ENCODE measurements at places on chromosomes 12 and 14.

GRCh38 chr12:94297876-94298505 is 149.6 kb downstream of the PLXNC1 start:
- no peak for DNase-seq

DNA sequence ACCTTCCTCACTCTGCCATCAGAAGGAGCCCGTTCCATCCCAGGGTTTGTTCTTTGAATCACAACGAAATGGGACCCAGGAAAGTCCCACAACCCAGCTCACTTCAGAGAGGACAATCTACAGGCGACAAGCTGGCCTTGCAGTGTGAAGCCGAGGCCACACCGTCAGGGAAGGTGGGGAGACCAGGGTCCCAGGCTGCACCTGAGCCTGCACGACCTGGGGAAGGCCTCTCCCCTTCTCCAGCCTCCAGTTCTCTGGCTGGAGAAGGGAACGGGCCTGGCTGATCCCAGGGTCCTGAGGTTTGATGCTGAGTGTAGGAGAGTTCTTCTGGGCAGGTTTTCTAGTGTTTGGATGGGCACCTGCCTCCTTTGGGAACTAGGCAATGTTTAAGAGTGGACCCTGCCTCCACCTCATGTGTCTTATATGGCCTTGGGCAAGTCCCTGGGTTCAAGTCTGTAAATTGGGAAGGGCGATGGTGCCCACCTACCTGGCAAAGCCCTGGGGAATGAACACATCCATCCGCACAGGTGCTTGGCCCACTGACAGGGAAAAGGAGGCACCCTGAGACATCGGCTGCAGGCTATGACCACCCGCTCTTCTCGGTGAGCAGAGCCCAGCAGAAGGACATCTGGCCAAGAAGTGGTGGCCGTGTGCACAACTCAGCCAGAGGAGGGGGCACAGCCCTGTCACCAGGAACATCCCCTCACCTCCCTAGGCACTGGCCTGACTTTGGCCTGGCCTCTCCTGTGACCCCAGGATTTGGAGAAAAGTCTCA is 77.9 kb upstream of the BCL11B start:
- DNase-seq, result no peak

- DNase-seq, result no peak
These were observed 67.2 kb downstream of the SLC8A3 start for GRCh38 chr14:70121521-70121920.

DNA sequence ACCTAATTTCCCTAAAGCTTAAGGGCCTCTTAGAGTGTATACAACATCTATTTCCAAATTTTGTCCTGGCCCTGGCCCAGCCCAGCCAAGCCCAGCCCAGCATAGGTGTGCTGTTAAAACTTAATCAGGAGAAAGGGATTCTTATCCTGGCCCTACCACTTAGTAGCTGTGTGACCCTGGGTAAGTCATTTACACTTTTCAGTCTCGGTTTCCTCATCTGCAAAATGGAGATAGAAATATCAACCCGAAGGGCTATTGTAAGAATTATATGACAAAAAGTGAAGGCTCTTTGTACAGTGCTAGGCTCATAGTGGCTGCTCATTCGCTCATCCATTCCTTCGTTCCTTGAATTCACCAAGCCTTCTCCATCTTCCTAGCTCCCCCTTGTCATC is 442 bp downstream of the ERG28 start:
- DNase-seq, result no peak

DNA sequence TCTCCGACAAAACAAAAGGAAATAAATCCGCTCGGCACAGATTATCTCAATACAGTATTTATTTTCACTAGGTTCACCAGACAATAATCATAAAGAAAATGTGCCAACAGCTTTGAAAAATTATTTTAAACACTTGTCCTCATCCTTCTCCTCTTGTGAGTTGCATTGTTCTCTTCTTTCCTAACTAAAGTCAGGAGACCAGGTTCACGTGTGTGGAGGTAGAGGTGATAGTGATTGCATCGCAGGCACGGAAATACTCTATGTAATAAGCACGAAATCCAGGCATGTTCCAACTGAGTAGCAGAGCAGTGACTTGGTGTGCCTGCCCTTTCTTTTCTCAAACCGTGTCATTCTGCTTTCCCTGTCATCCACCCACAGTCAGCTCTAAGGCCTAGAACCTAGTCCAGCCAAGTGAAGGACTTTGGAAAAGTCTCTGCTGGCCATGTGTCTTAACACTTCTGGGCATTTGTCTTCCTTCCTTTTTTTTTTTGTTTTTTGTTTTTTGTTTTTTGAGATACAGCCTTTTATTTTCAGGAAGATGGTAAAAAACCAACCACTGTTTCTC is 939 bp upstream of the SEL1L start:
- no peak for DNase-seq

GRCh38 chr12:49539406-49540228 is 787 bp downstream of the KCNH3 start:
- no peak for DNase-seq

DNA sequence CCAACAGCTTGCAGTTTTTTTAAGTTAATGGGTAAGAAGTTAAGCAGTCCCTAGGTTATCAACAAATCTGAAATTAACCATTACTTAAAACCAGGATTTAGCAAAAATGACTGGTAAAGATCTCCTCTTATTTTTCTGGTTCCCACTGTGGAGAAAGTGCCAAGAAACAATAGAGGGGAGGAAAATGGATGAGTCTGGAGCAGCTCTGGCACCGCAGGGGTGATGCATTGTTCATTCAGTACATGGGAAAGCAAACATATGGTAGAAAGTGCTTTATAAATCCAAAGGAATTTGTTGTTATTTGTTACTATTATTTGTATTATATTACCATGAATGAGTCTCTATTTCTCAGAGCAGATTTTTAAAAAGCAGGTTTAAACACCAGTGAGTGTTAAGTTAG is 92.2 kb downstream of the DYRK2 start:
- DNase-seq, result no peak

DNA sequence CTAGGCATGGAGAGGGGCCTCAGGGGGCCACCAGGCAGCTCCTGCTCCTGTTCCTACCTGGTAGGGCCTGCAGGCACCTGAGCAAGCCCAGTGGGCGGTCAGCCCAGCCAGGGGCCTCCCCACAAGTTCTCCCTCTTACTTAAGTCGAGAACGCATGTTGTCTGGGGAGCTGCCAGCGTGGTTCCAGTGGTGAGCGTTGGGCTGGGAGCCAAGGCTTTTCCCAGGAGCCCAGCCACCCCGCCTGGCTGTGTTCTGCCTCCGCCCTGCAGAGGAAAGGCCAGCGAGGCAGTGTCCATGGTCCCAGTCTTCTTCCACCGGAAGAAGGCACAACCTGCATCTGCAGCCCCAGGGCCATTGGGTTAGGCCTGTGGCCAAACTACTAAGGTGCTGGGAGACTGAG is 1.4 kb downstream of the C14orf180 start:
- DNase-seq, result no peak

DNA sequence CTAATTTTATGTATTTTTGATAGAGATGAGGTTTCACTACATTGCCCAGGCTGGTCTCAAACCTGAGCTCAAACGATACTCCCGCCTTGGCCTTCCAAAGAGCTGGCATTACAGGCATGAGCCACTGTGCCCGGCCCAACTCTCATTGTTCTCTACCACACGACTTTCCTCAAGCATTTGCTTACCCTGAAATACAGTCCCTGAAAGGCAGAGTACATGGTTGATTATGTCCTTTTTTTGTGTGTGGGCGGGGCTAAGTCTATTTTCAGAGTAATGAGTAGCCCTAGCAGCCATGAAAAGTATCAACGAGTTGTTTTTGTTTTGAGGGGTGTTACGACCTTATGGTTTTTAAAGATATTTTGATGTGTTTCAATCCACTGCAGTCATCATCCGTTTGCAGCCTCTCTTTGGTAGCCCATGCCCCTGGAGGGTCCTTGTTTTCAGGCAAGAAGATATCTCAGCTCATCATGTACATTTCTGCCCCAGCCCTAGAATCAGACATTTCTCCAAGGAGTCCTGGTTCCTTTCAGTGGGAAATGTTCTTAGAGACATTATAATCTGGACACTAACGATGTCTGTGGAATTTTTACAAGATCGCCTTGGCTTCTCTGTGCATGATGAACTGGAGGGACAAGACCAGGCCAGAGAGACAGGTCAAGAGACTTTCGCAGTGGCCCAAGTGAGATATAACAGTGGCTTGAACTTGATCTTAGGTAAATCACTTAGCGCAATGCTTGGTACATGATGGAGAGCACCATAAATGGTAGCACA is 8.7 kb downstream of the ACACB start:
- DNase-seq, result no peak

DNA sequence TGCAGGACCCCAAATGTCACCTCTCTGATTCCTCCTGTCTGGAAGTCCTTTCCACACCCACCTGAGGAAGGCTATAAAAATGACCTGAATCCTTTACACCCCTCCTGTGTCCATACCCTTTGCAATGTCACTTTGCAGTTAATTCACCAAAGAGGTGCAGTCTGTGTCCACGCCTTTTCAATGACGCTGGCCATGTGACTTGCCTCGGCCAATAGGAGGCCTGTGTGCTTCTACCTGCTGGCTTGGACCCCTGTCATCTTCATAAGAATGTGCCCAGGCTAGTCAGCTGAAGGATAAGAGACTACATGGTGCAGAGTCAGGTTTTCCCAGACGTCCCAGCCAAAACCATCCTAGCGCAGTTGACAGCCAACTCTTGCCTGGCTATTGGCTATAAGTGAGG is 101.4 kb downstream of the KSR2 start:
- no peak for DNase-seq

GRCh38 chr14:105497671-105498429 is 6.8 kb downstream of the TEDC1 start:
- no peak for DNase-seq

DNA sequence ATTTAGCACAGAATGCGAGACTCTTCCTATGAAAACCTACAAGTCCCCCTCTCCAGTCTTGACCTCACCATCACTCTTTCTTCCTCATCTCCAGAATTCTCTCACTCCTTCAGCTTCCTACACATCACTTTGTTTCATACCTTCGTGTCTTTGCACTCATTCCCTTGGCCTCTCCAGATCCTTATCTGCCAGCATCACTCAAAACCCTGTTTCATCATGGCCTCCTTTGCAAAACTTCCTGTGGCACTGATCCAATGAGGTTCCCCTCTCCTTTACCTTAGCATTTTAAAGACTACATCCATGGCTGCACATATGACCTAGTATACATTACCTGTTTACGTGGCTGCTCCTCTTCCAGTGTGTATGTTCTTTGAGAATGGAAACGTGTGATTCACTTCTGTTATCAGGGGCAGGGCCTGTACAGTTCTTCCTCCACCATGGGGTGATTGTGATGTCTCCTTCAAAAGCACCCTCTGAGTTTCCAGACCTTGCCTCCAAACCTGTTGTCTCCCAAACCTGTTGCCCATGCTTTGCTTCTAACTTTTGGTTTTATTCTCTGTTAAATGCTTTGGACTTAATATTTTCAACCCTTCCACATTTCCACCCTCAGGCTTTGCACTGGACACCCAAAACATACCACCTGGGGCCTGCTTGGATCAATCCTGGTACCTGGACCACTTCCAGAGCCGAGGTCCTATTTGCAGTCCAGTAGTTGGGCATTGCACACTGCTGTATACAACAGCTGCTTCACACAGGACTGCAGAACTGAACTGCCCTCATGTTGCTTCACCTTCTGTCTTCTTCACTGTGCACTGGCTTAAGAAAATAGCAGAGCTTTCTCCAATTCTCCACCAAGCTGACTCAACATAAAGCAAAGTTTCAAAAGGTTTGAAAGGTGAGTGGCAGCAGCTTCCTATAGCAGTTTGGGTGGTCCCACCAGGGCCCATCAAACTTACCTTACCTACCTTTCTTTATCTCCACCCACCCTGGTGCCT is 131.7 kb downstream of the LLPH start:
- DNase-seq, result no peak

DNA sequence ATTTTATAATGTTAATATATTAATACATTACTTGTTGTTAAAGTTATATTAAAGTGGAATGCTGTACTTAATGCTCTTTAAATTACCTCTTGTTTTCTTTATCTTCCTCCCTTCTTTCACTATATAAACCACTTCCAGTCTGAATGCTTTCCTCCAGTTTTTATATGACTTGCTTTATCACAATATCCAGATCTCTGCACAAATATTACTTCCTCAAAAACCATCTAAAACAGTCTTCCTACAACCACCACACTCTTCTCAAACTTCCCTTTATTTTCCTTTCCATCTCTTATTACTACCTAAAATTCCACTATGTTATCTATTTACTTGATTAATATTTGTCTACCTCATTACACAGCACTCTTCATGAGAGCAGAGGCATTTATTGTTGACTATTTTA is 956.6 kb downstream of the LRFN5 start:
- no peak for DNase-seq

DNA sequence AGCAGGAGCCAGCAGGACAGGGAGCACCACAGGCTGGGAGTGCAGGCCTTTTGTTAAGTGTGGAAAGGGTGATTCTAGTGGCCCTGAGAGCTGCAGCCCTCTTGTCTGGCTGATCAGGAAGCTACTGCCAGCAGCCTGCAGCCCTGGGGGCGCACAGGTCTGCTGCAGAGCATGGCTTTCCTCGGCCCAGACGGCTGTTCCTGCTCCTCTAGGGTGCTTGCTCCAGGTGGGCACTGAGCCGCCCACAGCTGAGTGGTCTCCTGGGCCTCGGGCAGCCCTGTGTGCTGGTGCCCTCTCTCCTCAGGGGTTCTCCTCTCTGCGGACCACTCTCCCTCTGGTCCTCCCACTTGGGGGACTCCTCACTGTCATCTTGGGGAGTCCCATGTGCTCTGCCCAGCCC is 18.9 kb downstream of the CCDC88C start:
- DNase-seq, result no peak

DNA sequence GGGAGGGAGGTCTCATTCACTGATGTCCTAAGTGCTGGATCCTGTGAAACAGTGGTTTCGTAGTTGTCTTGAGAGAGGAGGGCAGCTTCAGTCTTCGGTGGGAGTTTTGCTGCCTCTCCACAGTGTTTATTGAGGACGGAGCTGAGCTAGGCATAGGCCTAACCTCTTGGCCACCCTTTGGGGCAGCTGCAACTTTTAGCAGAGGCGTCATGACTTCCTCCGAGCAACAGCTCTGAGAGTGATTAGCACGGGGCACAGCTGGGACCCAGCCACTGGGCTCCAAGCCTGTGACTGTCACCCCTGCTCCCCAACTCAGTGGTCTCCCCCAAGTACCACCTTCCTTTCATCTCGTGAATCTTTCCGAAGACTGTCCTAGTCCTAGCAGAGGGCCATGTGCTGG is 139.9 kb upstream of the NCOR2 start:
- DNase-seq, result no peak

DNA sequence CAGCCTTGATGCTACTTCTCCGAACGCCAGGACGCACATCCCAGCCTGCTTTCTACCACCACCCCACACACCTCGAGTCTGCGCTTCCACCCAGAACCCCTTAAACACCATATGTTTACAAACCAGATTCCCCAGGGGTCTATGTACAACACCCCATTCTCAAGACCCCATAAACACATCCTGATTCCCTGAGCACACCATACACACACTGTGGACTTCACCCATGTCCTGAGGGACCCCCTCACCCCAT is 733 bp downstream of the TTC7B start:
- no peak for DNase-seq

GRCh38 chr12:68227356-68227755 is 1.7 kb upstream of the IL26 start:
- no peak for DNase-seq

DNA sequence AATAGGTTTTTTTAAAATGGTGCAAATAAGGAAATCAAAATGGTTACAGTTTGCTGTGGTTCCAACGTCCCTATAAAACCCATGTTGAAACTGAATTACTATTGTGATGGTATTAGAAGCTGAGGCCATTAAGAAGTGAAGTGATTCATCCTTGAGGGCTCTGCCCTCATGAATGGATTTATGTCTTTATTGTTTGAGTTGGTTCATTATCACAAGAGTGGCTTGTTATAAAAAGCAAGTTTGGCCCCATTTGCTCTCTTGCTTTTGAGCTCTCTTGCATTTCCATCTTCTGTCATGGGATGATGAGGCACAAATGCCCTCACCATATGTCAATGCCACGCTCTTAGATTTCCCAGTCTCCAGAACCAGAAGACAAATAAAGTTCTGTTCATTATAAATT is 62.3 kb downstream of the PRKD1 start:
- no peak for DNase-seq
